ENCODE measurements at places on chromosomes 2 and 18.

GRCh38 chr2:98569197-98569793, 39.0 kb downstream of the COA5 start:
- no peak for DNase-seq

DNA sequence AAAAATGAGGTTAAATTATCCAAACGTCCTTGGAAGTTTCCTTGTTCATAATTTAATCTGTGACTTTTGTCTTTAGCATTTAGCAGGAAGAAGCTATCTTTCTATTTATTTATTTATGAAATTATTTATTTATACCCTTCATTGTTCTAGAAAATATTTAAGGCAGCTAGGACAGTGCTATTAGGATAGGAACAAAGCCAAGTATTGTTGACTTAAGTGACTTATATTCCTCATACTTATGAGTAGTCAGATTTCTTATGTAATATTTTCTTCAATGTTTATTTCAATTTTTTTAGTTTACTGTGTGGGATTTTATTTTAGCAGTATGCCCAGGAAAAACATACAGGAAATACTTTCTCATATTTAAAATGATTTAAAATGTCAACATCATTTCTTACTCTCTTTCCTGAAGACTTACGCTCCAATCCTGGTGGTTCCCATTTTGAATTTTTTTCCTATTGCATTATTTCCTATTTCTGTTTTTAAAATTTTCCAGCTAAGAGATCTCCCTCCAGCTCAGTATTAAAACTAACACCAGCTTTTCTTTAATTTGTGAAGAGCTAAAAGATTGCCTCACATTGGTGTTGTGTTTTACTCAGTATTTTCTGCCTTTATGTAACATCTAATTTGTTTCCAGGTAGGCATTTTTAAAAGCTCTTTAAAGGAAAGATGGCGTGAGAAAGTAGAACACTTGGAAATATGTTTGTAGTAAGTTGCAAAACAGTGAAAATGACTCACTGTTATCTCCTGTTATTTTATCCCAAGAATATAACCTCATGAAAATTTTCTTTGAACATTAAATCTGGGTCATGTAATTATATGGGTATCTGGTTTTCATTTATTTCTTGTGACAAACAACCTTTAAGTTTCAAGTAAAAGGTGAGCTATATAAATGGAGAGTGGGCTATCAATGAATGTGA, 32.2 kb downstream of the MAPRE2 start:
- DNase-seq, result no peak

- DNase-seq, result no peak
Observed at GRCh38 chr2:85846411-85846810, 42.4 kb downstream of the ST3GAL5 start.

GRCh38 chr18:59514203-59514602, 155.1 kb upstream of the LMAN1 start:
- DNase-seq, result no peak

DNA sequence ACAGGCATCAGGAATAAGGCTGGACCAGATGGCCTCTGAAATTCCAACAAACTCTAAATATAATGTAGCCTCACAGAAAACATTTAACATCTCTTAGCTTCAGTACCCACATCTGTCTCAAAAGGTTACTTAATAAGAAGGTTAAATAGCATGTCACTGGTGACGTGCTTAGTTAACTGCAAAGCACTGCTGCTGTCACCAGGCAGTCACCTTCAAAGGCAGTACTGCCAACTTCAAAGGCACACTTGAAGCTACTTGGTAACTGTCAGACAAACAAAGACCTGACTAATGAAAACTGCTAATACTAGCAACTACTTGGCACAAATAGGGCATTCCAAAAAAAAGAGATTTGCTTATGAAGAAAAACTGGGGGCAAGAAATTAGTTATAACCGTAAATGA, 36.2 kb downstream of the EPG5 start:
- no peak for DNase-seq

- no peak for DNase-seq
Observed at GRCh38 chr2:119240311-119241204, 16.9 kb downstream of the STEAP3 start.

GRCh38 chr2:192155511-192156118, 39.1 kb downstream of the TMEFF2 start:
- DNase-seq, result peak; percentile 60
